HL-60 (cell line): ENCODE measurements at places on chromosomes 4 and X.

- DNase-seq: no peak
These were observed 1265.7 kb downstream of the C4orf33 start for GRCh38 chr4:130361616-130362015.

- DNase-seq: no peak
These were observed 24.6 kb upstream of the ARMCX4 start for GRCh38 chrX:101460669-101461068.

- DNase-seq: no peak
These were observed 80.9 kb downstream of the CNGA2 start for GRCh38 chrX:151815398-151815797.

- no peak for DNase-seq
These were observed at the start of gene P2RY10 for GRCh38 chrX:78945186-78945912. TSS of gene P2RY10 (plus strand) at chrX:78945391. CDS start at chrX:78960521, 15,130 bp downstream.
